ENCODE measurements at places on chromosomes 6 and 20.

GRCh38 chr6:131139599-131139998 lies 4.3 kb downstream of the AKAP7 start:
- no peak for DNase-seq

DNA sequence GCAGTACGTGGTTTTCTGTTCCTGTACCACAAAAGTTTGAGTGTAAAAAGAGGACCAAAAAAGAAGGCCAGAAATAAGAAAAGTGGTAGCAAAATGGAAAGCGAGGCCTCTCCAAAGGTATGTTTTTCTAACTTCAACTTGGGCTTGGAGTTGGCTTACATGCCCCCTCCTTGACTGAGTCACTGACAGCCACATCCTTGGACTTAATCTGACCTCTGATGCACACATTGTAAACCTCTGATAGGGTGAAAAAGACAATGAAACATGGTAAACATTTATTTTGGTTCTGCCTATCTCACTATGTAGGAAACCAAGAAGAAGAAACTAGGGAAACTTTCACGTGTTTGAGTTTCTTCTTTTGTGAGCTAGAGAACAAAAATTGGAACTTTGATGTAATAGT lies 503.2 kb upstream of the ID4 start:
- no peak for DNase-seq

GRCh38 chr20:57437267-57437666 lies 46.1 kb downstream of the RBM38 start:
- DNase-seq = no peak

DNA sequence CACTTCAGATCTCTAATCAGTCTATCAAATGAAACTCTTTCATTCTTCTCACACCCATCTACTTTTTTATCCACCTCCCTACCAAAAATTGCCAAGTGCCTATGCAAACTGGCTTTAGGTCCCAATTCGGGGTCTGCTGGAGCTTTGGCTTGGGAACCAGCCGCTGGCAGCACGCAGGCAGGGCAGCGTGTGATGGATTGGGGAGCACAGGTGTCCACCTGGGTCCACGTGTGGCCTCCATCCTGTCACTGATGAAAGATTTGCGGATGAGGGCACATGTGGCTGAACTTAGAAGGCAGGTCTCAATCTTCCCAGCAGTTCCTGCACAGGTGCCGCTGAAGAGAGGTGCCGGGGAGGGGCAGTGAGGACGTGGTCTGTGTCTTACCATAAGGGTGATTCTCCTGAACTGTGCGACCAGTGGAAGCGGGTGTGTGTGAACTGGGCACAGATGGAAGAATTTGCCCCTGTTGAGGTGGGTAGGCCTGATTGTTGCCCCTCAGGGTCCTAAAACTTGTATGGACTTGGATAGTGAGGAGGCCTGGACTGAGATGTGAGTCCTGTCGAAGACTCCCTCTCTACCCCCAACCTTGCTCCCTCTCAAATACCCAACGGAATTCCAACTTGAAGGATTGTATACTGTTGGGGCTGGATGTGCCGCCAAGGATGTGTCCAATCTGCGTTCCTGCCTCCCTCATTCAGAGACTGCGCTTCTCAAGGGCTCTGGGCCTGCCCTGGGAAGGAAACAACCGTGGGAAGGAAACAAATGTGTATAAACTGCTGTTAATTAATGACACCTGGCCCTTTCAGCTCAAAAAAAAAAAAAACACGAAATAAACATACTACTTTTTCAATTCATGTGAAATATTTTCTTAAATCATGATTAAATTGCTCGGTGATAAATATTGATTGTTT lies 18.4 kb upstream of the RAET1L start:
- DNase-seq = no peak

GRCh38 chr6:85678026-85678601 lies 35.4 kb upstream of the SYNCRIP start:
- no peak for DNase-seq

GRCh38 chr6:158595223-158595622 lies 35.3 kb downstream of the TMEM181 start:
- no peak for DNase-seq

DNA sequence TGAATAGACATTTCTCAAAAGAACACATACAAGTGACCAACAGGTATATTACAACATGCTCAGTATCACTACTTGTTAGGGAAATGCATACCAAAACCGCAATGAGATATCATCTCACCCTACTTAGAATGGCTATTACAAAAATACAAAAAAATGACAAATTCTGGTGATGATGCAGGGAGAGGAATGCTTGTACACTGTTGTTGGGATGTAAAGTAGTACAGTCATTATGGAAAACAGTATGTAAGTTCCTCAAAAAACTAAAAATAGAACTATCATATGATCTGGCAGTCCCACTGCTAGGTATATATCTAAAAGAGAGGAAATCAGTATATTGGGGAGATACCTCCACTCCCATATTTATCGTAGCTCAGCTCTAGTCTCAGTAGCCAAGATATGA lies 10.9 kb upstream of the SLC17A5 start:
- DNase-seq = no peak

- no peak for DNase-seq
These were observed 131.0 kb downstream of the GPX5 start for GRCh38 chr6:28656715-28657114.

GRCh38 chr6:117502580-117502979 lies 20.1 kb downstream of the DCBLD1 start:
- no peak for DNase-seq

DNA sequence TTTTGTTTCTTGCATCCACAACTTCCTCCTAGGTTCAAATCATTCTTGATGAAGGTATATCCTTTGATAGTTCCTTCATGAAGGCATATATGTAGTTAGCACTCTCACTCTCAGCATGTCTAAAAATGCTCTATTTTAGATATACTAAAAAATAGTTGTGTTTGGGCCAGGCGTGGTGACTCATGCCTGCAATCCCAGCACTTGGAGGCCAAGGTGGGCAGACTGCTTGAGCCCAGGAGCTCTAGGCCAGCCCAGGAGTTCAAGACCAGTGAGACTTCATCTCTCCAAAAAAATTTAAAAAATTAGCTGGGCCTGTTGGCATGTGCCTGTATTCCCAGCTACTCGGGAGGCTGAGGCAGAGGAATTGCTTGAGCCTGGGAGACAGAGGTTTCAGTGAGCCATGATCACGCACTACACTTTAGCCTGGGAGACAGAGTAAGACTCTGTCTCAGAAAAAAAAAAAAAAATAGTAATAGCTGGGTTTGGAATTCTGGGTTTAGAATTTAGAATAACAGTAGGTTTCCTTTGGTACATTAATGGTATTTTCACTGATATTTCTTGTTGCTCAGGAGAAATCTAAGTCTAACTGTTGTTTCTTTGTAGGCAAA lies 7.0 kb downstream of the SERAC1 start:
- DNase-seq = no peak

- no peak for DNase-seq
These were observed 29.6 kb upstream of the SAYSD1 start for GRCh38 chr6:39144481-39145173.

DNA sequence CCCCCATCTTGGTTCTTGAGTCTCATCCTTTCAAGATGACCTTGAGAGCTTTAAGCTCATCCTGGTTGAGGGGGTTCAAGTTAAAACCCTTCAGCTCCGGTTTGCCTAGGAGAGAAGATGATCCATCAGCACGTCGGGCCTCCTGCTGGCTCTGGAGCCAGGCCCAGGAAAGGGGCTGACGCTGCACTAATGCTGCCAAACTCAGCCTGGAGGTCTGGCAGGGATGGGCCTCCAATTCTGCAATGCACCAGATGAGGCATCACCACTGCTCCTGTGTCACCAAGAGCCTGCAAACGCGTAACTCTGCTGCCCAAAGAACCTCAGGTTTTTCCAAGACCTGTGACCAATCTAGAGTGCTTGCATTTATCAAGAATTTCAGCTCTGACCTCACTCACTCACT lies 6.1 kb downstream of the PDRG1 start:
- no peak for DNase-seq

DNA sequence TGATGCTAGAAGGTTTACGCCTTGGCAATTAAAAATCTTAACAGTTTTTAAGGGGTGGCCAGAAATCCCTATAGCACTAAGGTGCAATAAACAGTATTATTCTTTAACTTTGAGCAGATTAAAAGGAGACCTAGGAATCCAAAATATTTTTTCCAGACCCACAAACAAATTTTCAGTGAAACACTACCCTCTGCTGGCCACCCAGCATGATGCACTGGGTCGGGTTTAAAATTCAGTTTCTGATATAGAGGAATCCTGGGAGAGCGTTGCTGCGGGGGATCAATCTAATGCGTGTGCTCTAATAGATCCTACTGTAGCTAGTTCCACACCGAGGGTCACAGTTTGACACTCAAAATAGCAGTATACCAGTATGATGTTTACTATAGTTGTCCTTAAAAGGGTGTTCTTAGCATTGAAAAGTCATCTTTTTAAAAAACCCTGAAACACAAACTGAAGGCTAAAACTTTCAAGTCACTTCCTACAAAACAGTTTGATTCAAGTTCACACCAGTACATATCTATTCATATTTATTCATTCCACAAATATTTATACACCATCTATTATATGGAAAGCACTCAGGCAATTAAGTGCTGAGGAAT lies 10.2 kb downstream of the UBE3D start:
- no peak for DNase-seq

DNA sequence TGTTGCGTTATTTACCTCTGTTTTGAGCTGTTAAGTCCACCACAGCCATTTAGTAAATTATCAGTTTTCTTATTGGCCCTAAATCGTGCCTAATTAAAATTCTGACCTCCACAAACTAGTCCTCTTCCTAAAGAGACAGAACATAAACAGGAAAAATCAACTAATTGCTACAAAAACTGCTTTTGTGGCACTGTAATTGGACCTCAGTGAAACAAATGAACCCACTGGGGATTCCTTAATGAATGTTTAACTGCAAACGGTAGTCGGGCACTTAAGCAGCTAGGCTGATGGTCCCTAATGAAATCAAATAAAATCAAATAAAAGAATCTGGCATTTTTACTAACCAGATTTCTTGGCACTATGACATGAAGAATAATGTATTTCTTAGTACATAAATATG lies 513.4 kb upstream of the SLC35B3 start:
- no peak for DNase-seq

DNA sequence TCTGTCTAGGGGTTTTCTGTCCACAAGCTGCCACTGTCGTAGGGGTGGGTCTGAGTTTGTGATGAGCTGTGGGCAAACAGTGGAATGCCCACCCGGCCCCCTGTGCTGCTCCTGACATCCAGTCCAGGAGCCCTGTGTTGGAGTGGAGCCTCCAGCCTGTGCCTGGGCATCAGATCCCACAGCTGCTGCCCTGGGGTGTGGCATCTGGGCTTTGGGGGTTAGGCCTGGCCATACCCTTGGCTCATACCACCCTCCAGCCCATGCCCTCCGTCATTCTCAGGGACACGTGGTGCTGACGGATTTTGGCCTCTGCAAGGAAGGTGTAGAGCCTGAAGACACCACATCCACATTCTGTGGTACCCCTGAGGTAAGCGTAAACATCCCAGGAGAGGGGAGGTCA lies 12.9 kb downstream of the SGK2 start:
- no peak for DNase-seq

DNA sequence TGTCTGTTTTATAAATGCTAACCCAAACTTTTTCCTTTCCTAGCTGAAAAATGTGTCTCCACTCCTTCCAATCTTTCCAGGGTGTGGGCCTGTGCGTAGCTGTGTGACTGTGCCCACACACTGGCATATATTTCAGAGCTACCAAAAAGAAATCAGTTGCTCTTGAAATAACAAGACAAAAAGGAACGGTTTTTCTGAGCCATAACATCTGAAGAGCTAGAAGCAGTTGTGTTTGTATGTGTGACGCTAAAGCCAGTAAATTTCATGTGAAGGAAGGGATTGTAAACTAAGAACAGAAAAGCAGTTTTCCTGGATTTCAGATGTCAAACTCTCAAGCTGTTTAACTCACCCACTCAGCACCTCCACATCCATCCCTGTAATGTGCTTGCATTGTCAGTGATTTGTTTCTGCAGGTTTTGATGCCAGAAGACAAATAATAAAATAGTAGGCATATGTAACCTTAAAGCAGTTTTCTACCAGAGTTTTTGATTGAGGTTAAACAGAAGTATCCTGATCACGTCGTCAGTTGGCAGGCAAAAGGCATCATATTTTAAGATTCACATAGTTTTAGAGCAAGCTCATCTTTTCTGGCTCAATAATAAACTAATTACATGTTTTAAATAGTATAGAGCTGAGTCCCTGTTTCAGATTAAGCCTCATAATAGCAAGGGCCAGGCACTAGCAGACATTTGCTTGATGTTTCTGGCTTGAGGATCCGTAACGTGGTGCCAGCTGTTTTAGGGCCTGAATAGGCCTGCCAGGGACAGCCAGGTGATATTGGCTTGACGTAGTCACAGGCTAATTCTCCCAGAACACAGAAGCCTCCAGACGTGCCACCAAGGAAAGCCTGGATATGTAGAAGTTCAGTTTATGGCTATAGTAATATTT lies 90.9 kb downstream of the FOXO3 start:
- no peak for DNase-seq

GRCh38 chr6:113598786-113599185 lies 258.4 kb upstream of the MARCKS start:
- no peak for DNase-seq

- no peak for DNase-seq
These were observed 56.2 kb downstream of the BMP7 start for GRCh38 chr20:57210054-57210910.

DNA sequence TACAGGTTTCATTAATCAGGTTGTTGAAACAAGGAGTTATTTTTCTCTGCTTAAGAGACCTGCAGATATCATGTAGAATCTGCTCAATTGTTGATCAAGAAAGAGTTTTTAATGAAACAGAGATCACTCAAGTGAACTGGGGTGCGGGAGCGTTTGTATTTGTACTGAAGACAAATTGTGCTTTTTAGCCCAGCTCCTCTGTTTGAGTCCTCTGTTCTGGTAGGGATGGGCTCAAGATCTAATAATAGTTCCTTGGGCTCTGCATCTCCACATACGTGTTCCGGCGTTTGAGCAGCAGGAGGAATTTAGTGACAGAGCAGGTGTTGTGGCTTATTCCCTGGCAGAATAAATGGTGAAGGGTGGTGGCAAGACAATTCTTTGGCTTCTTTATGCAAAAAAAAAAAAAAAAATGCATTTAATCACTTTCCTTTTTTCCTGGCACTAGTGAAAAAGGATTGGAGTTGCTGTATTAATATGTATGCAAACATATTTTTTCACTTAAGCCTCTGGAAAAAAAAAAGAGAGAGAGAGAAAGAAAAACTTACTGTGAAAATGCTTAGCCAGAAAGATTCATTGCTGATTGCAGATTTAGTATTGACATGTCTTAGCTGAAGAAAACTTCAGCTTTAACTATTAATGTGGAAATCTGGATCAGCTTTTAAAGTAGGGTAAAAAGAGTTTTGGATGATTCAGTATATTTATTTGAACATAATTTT lies 4.0 kb downstream of the CITED2 start:
- no peak for DNase-seq

DNA sequence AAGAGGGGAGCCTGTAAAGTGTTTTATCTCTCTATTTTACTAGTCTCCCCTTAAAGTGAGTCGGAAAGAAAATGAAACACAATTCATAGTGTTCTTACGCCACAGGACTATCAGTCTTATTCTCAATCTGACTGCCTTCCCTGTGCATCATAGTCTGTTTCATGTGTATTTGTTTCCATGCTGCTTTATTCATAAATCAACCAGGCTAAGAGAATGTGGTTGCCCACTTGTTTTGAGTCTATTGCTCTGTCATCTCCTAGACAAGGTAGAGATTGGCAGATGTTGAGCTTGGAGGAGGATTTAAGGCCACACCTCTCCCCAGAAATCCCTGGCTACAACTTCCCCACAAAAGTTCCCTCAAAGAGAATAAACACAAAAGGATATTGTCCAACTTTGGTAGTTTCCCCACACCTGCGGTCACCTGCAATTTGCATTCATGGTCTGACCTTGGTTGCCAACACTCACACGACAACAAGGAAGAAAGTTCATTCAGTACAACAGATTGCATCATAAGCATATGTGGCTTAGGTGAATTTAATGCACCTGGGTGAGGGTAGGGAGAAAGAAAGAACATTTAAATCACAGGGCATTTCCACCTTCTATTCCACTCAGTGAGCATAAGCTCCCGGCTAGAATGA lies 167.1 kb upstream of the FBXL4 start:
- no peak for DNase-seq

Measured in activated naive CD8-positive, alpha-beta T cell treated with anti-CD3 and anti-CD28 coated beads, Interleukin-2, amount 10 ng/mL, durations not matched to agents 7 days and 5 days (primary cell).